ENCODE measurements at places on chromosomes 3 and 15.

DNA sequence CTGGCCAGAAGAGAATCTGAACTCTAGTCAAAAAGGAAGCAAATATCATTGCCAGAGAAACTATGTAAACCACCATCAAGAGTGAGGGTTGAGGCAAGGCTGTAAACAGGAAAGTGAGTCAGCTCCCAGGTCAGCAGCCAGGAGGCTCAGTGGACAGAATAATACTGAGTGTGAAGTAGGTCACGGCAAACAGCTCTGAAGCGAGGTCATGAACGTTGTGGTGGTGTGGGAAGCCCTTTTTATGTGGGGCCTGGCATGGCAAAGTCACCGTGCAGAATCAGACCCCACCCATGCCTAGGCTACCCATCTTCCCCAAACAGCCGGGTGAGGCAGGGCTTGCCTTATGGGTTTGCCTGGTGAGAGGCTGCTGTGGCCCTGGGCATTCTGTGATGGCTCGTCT, 43.9 kb downstream of the THBS1 start:
- DNase-seq = peak; percentile 77

DNA sequence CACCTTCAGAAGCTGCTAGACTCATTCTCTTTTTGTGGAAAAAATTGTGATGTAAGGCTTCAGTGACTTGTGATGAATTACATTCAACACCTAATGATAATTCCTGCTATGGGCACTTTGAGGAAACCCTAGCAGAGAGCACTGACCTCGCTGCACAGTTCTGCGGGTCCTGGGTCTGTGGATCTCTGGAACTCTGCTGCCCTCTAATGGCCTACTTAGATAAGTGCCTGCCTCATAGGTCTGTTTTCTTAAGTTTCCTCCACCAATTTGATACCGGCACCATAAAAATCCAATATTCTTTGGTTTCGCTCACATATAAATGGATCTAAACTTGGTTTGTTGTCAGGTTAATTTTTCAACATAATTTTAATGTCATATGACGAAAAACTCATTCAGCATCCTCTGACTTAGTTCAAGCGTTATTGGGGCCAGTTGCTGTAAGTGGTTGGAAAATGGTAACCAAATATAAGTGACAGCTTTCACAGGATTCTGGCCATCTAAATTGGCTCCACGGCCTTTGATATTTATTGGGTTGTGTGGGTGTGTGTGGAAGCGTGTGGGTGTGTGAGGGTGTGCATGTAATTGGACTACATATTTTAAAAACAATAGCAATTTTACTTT, 10.4 kb downstream of the SLITRK3 start:
- peak; percentile 72 for DNase-seq

DNA sequence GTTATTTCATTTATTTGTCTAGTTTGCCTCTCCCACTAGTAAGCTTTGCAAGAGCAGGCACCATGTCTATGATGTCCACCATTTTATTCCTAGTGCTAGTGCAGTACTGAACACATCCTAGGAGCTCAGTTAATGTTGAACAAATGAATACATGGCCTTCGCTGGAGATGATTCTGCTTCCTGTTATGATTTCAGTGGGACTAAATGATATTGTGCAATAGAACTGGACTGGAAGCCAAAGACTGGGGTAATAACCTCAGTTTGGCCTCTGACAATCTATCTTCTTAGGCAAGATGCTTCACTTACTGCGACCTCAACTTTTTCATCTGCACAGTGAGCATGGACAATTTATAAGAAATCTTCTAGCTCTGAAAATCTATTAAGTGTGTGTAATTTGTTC, 191.3 kb downstream of the ADAMTSL3 start:
- DNase-seq = no peak

DNA sequence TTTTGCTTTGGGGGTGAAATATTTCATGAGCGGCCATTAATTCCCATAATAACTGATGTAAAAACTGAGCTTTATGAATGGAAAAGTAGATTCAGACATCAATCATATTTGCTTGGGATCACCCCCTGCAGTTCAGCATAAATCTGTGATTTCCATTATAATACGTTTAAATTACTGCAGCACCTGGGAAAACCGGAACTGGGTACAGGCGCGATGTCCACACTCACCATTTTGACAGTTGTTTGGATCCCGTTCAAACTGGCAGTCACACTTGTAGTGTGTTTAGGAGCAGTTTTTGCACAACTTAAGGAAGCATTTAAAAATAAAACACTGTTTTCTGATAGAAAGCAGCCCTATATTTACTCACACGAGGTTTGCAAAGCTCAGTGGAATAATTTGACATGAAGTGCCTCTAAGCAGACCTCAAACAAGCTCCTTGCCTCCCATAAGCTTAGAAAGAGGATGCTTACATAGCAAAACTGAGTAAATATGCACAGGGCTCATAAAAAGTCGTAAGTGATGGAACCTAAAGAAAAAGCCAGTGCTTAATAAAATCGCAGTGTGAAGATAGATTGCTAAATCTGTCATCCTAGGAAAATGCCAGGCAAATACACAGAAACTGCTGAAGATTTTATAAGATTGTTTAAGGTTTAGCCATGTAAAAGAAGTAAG, 377.6 kb downstream of the PTPRG start:
- DNase-seq = no peak

DNA sequence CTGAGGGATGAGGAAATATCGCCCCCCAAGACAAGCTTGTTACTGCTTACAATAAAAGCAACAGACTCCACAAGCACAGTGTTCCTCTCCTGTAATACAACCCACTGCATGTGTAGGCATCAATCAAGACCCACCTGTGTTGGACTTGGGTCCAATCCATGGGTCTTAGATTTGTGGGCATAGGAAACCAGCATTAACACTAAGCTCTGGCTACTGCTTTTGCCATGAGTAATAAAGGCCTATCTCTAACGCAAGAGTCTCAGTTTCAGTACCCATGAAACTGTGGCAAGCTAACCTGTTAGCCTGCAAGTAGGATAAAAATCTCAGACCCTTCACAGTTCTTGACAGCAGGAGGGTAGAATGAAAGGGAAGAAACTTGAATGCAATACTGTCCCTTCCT, 5.2 kb upstream of the EIF1B start:
- DNase-seq = no peak

- DNase-seq = no peak
Observed at GRCh38 chr3:63910891-63911290, 1.3 kb downstream of the SCAANT1 start.

GRCh38 chr3:177013681-177014280, 183.5 kb downstream of the TBL1XR1 start:
- no peak for DNase-seq

GRCh38 chr15:29724026-29724425, 98.2 kb downstream of the TJP1 start:
- DNase-seq = peak; percentile 19

GRCh38 chr3:115552007-115552406, 71.3 kb upstream of the GAP43 start:
- DNase-seq = no peak

GRCh38 chr3:186942168-186942567, 11.8 kb downstream of the ST6GAL1 start:
- DNase-seq = no peak

- DNase-seq = no peak
Observed at GRCh38 chr15:97087006-97087741, 756.7 kb downstream of the NR2F2 start.

- DNase-seq = peak; percentile 3
Observed at GRCh38 chr15:68220967-68221366, 8.6 kb downstream of the CLN6 start.

GRCh38 chr3:46870651-46871050, 6.9 kb upstream of the PTH1R start:
- DNase-seq = no peak

DNA sequence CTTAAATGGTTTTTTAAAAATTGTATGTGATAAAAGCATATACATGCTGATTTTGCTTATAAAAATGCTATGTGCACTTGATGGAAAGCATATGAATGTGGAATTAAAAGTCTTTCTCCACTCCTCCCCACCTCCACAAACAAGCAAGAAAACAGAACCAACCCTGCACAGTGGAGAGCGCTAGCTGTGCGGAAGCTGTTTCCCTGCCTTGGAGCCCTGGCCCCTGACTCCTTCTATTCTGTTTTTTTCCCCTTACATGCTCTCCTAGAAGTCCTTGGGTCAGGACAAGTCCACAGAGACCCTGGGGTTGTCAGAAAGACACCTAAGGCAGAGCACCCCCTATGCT, 64.2 kb downstream of the BOC start:
- DNase-seq = no peak

DNA sequence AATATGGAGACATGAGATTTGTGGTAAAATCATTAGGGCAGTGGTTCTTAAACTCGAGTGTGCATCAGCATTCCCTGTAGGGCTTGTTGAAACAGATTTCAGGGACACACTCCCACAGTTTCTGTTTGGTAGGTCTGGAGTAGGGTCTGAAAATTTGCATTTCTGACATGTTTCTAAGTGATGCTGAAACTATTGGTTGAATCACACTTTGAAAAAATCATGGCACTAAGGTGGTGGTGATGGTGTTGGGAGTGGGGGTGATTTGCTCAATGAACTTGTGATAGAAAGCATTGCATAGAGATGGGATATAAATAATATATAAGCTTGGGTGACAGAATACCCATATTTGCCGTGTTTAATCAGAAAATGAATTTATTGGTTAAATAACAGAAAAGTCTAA, 11.3 kb downstream of the MITF start:
- no peak for DNase-seq

DNA sequence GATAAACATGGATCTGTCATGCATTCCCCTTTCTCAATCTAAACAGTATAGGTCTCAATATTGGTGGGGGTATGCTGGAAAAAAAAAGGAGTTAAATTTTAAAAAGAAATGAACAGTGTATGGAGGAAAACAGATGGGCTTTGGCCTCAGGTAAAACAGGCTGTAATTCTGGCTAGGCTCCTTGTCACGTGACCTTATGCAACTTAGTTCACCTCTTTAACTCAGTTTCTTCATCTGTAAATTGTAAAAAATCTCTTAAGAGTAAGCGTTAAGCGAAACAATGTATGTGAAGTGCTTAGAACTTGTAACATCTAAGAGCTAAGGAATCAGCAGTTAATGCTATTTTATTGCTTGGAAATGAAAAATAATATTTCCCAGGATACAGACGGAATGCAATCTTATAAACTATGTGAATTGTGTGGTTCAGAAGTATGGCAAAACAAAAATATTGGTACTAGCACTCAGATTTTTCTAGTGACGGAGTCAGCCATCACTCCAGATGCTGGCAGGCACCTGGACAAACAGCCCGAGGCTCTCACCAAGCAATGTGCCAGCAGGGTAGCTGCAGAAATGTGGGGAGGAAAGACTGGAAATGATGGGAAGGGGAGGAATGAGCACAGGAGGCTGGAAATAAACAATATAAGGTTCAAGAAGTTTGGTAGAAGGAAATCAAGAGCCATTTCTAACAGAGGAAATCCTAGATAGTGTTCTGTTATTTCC, 172.8 kb downstream of the USP13 start:
- no peak for DNase-seq

DNA sequence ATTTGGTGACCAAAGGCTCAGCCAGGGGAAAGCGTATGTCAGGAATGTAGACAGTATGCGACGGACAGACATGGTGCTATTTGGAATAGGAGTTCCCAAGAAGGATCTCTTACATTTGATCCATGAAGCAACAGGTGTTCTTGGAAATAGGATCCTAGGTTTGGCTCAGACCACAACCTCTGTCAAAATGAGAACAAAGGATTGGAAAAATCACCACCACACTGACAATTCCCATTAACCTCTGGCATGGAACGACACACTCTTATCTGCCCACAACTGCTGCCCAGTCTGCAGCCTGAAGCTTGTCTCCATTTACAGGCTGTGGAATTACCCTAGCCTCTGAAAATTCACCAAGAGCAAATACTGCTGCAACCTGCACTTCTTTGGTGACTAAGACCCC, 33.6 kb upstream of the LRRN1 start:
- DNase-seq = no peak

- no peak for DNase-seq
Observed at GRCh38 chr3:53816425-53816824, 29.8 kb downstream of the CHDH start.

GRCh38 chr15:96119734-96120133, 210.8 kb upstream of the NR2F2 start:
- DNase-seq = no peak

DNA sequence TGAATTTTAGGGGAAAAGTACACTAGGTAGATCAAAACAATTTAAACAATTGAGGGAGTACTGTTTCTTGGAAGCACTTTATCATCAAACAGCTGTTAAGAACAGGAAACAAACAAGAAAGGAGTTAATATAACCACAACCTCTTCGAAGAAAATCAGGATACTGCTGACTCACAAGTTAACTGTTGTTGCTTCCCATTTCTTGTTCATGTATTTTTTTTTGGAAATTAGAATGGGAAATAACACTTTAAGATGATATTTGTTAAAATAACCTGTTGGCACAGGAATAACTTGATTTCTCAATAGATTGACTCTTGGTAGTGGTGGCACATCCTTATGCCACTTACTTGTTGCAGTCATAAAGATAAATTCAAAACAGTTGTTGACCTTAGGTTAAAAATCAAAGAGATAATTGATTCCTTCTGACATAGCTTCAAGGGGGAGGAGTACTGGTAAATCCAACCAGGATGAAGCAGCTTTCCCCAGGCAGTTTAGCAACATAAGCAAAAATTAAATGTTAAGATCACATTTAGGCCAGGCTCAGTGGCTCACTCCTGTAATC, 3.3 kb downstream of the BNIP2 start:
- no peak for DNase-seq

DNA sequence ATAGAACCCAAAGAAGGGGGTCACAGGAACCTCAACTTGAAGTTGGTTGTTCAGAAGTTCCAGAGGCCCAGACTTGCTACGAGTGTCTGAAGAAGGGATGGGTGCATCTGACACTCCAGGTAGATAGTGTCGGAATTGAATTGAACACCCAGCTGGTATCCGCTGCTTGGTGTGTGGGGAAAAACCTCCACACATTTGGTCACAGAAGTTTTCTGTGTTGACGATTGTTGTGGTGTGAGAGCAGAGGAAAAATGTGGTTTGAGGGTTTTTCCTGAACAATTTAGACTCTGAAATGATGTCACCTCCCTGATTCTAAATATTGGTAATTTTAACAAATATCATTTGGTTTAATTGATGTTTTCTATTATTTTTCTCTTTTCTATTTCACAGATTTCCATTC, 218.8 kb upstream of the CTNNB1 start:
- DNase-seq = no peak

DNA sequence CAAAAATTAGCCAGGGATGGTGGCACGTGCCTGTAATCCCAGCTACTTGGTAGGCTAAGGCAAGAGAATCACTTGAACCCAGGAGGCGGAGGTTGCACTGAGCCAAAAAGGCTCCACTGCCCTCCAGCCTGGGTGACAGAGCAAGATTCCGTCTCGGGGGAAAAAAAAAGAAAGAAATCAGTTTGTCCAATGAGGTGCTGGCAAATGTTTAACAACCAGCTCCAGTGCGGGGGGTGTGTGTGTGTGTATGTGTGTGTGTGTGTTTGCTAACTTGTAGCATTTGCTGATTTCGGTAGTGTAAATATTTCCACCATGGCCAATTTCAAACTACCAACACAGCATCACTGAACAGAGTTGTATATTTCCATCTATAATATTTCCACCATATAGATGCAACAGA, 23.8 kb upstream of the IDH2 start:
- DNase-seq = peak; percentile 77
